ENCODE measurements at places on chromosomes 3 and 15. TPM values are rescaled to one million over a fixed set of nuclear protein-coding genes. Genes with fewer than 3 reads are reported as not detected.

DNA sequence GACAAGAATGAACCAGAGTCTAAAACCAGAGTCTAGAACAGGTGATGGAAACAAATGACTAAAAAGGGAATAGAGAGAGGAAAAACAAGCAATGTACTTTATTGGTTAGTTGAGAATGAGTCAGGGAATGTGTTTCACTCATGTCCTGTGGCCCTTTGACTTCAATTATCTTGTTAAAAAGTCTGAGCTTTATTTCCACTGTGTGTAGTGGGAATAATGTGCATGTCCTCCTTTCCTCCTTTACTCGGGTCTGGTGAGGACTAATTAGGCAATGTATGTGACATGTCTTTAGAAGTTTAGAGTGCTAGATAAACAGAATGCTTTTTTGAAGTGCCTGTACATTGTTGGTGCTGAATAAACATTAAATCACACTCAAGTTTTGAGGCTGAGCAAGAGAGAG, 21.3 kb downstream of the LSAMP start:
- DNase-seq = no peak

PARP15 gene
- 13.2 TPM for total RNA-seq

GRCh38 chr3:118088696-118089095, 946.0 kb downstream of the IGSF11 start:
- no peak for DNase-seq

PROS1 gene
- 1.2 TPM for total RNA-seq

GRCh38 chr3:166799-167198, 29.8 kb upstream of the CHL1 start:
- DNase-seq = no peak

- DNase-seq = no peak
These were observed 1.2 kb downstream of the IL20RB start for GRCh38 chr3:136958939-136959338.

- no peak for DNase-seq
These were observed 25.9 kb upstream of the SLC41A3 start for GRCh38 chr3:126109880-126110235.
